ENCODE measurements at places on chromosomes 11 and 22.

GRCh38 chr11:46106530-46107407 lies 14.5 kb downstream of the PHF21A start:
- no peak for DNase-seq

- DNase-seq = no peak
These were observed 8.1 kb upstream of the GDPD4 start for GRCh38 chr11:77309401-77310085.

DNA sequence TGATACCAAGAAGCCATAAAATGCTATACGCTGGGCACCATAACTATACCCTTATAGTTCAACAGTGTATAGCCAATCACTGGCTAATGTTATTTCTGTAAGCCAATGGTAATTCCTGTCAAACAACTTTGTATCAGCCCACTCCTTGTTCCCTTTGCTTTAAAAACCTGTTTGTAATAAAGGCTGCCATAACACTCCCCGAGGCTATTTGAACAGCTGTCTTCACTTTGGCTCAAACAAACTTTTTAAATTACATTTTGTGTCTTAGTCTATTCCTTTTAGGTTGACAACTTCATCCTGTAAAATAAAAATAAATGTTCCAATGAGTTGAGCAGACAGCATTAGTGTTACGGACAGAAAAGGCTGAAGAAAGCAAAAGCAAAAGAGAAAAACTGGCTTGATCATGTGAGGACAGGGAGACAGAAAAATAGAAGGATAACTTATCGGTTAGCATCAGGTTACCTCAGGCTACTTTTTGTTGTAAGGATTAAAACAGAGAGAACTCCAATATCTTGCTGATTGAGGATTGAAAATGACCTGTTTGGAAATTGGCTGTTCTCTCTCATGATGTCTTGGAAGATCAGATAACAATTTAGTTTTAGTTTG lies 95.0 kb downstream of the AASDHPPT start:
- DNase-seq = no peak

- DNase-seq = no peak
These were observed 27.9 kb downstream of the KCNC1 start for GRCh38 chr11:17762309-17762974.

- DNase-seq = no peak
These were observed 20.2 kb upstream of the ACR start for GRCh38 chr22:50717709-50718351.

DNA sequence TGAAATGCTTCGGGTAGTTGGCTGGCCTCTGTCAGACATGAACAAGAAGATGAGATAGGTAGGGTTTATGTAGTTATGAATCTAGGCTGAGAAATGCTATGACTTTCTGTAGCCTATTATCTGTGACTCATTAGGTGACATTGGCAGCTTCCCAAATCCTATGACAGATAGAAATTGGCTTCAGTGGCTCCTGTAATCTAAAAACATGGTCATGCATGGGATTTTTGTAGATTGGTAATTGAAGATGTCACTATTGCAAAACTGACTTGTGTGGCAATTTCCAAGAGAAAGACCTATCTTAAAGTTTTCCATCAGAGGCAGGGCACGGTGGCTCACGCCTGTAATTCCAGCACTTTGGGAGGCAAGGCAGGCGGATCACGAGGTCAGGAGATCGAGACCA lies 29.4 kb upstream of the GRIK4 start:
- no peak for DNase-seq
